Mesendoderm (in vitro differentiated cells): ENCODE measurements at places on chromosomes 1 and 21.
A peak's percentile ranks its signal among the peaks of the same experiment; 100 is the strongest.

DNA sequence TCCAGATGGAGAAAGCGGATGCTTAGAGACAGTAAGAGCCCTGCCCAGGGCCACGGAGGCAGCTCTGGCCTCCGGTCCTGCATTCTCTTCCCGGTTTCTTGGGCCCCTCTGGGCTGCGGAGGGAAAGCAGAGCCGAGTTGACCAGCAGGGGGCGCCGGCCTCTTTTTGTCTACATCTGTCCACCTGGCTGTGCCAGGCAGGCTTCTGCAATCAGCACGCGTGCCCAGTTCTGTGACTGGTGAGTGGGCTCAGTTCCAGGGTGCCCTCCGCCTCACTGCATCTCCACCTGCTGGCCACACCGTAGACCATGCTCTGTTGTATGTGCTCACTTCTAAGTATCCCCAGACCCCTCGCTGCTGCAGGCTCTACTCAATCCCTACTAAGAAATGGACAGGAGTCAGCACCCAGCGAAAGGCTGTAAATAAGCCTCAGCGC lies 6.7 kb upstream of the HUNK start:
- H3K27ac ChIP-seq: no peak overlapping the region
- H3K4me3 ChIP-seq: no peak overlapping the region
- peak; percentile 87 for DNase-seq
- no peaks in the 10 kb centered on the region for H3K4me1 ChIP-seq

DNA sequence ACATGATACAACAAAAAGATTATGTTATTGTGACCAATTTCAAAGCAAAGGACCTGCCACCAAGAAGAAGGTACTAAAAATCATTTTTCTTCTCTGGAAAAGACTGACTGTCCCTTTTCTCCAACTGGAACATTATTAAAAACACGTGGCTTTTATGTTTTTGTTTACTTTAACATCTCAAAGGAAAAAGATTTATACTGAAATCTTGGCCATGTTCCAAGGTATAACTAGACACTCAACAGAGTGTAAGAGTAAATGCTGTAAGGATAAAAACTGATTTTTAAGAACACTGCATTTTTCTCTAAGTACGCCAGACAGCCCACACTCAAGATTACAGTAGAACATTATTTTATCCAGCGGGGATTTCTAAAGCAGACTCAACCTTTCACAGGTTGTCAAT lies 62.1 kb downstream of the BRWD1 start:
- no peaks in the 10 kb centered on the region for H3K36me3 ChIP-seq
- H3K4me1 ChIP-seq: no peaks in the 10 kb centered on the region
- no peaks in the 10 kb centered on the region for H3K27me3 ChIP-seq
- no peak for DNase-seq
- no peak overlapping the region for H3K27ac ChIP-seq

GRCh38 chr1:161388639-161389038 lies 21.0 kb upstream of the CFAP126 start:
- no peaks in the 10 kb centered on the region for H3K27me3 ChIP-seq
- no peak overlapping the region for H3K27ac ChIP-seq
- no peaks in the 10 kb centered on the region for H3K4me1 ChIP-seq
- DNase-seq: peak; percentile 35

GRCh38 chr21:38389896-38390295 lies 108.4 kb downstream of the ERG start:
- H3K27ac ChIP-seq: no peak overlapping the region
- no peak overlapping the region for H3K4me3 ChIP-seq
- no peaks in the 10 kb centered on the region for H3K36me3 ChIP-seq

GRCh38 chr21:36135391-36136102 lies 668 bp downstream of the CBR3 start:
- H3K4me3 ChIP-seq: peak overlapping the region; percentile 42
- no peaks in the 10 kb centered on the region for H3K36me3 ChIP-seq
- DNase-seq: peak; percentile 81
- no peak overlapping the region for H3K27ac ChIP-seq
- peaks cover 9% of the 10 kb centered on the region for H3K27me3 ChIP-seq

DNA sequence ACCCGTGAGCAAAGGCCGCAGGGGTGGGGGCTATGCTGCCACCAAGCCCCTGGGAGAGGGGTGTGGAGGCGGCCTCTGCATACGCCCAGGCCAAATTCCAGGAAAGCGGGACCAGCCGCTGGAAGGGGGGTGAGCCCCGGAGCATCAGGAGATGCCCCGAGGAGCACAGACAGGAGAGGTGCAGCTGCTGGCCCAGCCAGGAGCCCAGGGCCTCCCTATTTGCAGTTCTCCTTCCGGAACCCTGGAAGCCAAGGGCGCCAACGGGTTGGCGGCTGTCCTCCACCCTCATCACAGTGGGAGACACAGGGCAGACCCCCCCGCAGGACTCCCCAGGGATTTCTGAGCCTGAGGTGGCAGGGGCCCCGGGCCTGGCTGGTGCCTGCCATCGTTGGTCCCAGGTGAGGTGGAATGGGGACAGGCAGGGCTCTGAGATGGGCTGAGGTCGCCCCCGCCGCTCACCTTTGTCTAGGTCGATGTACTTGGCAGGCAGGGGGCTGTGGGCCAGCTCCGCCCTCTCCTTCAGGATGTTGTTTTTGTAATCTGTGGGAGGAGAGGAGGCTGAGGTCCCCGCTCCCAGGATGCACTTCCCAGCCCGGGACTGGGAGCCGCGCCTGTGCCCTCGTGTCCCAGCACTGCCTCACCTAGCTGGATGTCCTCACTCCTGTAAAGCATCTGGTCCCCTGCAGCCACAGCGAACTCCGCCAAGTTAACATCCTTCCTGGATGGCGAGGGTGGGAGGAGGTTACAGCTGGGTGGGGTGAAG lies 4.4 kb upstream of the DVL1 start:
- H3K27ac ChIP-seq: no peak overlapping the region
- H3K27me3 ChIP-seq: peaks cover 6% of the 10 kb centered on the region

GRCh38 chr1:22972760-22973159 lies at the start of gene LACTBL1:
TSS of gene LACTBL1 (minus strand) at chr1:22972866. CDS start at chr1:22972316, 550 bp downstream.
- no peaks in the 10 kb centered on the region for H3K4me1 ChIP-seq
- H3K27ac ChIP-seq: no peak within 1 kb of the TSS
- H3K27me3 ChIP-seq: no peaks in the 10 kb centered on the region
- no peaks in the 10 kb centered on the region for H3K36me3 ChIP-seq
- DNase-seq: peak; percentile 22

DNA sequence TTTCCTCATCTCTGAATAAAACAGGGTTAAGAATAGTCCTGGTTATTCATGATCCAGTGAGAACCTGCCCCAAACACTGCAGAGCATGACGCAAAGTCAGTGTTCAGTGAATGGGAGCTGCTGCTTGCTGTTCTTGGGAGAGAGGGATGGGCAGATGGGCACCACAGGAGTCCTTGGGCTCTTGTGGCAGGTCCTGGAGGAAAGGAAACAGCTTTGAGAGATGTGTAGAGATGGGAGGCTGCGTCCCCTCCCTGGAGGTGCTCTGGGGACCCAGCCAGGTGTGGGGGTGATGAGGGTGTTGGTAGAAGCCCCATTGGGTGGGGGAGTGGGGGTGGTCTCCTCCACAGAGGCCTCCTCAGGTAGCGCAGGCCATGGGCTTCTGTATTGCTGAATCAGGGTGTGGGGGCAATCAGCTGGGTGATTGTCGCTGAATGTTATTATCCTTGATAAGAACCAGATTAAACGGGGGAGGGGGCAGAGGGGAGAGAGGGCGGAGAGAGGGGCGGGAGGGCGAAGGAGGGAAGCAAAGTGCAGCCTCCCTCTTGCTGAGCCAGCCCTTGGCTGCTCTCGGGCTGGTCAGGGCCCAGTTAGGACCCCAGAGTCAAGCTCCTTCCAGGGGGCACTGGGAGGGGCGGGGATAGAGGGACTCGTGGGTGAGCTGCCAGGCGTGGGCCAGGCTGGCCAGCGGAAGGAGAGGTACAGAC lies 22.9 kb upstream of the CASZ1 start:
- no peaks in the 10 kb centered on the region for H3K27me3 ChIP-seq
- H3K27ac ChIP-seq: no peak overlapping the region
- H3K4me3 ChIP-seq: no peak overlapping the region
- H3K36me3 ChIP-seq: no peaks in the 10 kb centered on the region

DNA sequence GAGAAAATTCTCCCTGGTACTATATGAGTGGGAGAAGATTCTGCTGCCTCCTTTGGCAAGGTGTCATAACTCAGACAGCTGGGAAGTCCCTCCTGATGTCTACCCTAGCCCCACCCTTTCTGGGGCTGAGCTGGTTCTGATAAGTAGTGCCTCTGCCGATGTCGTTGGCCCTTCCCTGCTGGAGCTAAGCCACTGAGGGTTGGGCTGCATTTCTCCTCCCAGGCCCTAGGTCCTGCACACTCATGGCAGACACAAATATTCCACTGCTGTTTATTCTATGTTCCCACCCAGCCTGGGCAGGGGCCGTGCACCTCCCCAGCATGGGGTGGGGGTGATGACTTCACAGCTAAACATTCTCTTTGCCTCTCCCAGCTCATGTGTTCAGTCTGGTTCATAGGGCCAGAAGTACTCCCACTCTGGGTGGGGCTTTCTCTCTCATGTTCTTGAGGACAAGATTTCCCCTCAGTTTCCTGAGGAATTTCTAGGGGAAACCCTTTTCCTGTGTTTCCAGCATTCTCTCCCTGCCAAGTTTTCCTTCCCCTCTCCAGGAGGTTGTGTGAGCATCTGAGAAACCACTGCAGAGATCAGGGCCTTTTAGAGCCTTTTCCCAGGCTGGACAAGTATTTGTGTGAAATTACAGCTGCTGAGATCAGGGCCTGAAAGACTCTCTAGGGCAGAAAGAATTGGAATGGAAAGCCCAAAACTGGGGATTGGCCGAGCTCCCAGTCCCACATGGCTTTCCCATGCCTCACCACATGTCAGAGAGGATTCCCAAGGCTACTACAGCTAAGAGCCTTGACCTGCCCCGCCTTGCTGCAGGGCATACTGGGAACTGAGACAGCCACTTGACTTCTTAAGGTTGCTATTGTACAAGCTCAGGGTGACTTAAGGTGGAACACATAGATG lies 66.2 kb downstream of the ATP2B4 start:
- no peak overlapping the region for H3K4me3 ChIP-seq
- no peak overlapping the region for H3K27ac ChIP-seq
- peak; percentile 72 for DNase-seq

DNA sequence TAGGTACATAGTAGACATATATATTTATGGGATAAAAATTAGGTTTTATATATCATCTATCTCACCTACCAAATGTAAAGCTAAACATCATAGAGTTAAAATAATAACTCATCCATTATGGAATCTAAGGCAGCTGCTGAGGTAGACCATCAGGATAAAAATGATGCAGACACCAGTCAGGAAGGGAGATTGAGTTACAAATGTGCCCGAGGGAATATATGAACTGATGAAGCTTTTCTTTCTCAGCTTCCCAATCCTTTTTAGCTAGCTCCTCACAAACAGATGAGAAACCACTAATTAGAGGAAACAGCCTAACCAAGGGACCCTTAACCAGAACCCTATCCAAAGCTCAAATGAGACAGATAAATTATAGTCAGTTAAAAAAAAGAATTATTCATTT lies 20.9 kb downstream of the TTLL7 start:
- H3K27ac ChIP-seq: no peak overlapping the region
- H3K36me3 ChIP-seq: no peaks in the 10 kb centered on the region
- H3K4me3 ChIP-seq: no peak overlapping the region
- DNase-seq: no peak

- H3K4me3 ChIP-seq: peak overlapping the region; percentile 12
- peak overlapping the region; percentile 84 for H3K27ac ChIP-seq
- H3K36me3 ChIP-seq: no peaks in the 10 kb centered on the region
- peak; percentile 81 for DNase-seq
Observed at GRCh38 chr1:114032271-114033215, 53.3 kb downstream of the OLFML3 start.

- no peak overlapping the region for H3K27ac ChIP-seq
- peaks cover 2% of the 10 kb centered on the region for H3K27me3 ChIP-seq
- H3K4me3 ChIP-seq: no peak overlapping the region
- H3K36me3 ChIP-seq: no peaks in the 10 kb centered on the region
- DNase-seq: no peak
- H3K4me1 ChIP-seq: peaks cover 2% of the 10 kb centered on the region
Observed at GRCh38 chr1:228038387-228039005, 31.7 kb downstream of the WNT3A start.

DNA sequence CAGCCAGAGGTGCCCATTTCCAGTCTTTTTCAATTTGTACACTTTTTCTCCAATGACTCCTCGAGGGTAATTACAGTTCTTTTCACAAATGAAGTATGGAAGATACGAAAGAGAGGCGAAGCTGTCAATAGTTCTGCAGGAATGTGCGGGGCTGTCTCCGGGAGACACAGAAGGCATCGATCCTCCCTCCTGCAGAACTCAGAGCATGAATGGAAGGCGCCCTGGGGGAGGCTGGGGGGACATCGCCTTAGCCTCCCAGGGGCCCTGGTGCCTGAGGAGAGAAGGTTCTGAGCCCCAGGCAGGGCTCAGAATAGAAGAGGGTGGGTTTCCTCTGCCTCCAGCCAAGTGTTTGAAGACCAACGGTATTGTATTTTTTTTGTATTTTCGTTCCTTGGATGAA lies 49.7 kb upstream of the GRIK3 start:
- no peaks in the 10 kb centered on the region for H3K4me1 ChIP-seq
- no peak for DNase-seq

GRCh38 chr1:10114746-10115145 lies 82.0 kb downstream of the UBE4B start:
- no peaks in the 10 kb centered on the region for H3K27me3 ChIP-seq
- H3K27ac ChIP-seq: no peak overlapping the region
- no peaks in the 10 kb centered on the region for H3K4me1 ChIP-seq

DNA sequence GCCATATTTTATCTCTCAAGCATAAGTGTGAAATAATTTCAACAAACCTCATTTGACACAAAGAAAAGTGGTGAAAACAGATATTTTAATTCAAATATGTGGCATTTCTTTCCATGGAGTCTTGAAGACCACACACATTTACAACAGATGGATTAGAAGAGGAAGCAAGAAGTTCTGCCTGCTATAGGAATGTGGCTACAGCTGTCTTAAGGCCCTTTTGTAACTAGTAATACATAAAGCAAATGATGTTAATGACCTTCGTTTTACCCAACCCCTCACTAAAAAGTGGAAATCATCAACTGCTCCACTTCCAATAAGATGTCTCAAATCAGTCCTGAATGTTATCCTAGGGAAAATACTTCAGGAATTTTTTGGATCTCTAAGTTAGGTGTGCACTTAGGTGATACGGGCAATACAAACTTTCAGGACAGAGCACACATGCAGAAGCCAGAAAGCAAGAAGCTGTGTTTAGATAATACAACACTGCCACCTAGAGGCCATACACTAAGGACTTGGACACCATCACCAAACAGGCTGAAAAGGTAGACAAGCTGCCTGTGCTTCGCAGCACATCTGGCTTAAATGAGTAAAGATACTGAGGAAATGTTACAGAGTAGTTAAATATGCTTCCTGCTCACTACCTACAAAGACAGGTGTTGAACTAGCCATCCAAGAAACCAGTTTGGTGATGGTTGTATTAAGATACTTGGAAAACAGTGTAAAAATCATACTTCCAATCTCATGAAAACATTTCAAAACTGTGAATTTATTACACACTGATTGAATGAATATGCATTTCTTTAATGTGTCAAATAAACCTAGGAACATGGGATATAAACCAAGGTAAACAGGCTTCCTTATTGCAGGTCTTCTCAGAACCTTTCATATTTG lies 24.4 kb downstream of the RRAGC start:
- H3K27ac ChIP-seq: no peak overlapping the region
- no peaks in the 10 kb centered on the region for H3K27me3 ChIP-seq
- H3K36me3 ChIP-seq: peaks cover 4% of the 10 kb centered on the region
- H3K4me3 ChIP-seq: no peak overlapping the region
- DNase-seq: peak; percentile 89

- peaks cover 2% of the 10 kb centered on the region for H3K4me1 ChIP-seq
- no peaks in the 10 kb centered on the region for H3K36me3 ChIP-seq
- no peaks in the 10 kb centered on the region for H3K27me3 ChIP-seq
- peak; percentile 21 for DNase-seq
Observed at GRCh38 chr1:226979115-226979516, 39.0 kb downstream of the COQ8A start.

- H3K27me3 ChIP-seq: no peaks in the 10 kb centered on the region
- H3K27ac ChIP-seq: peak overlapping the region; percentile 19
- H3K4me1 ChIP-seq: peaks cover 3% of the 10 kb centered on the region
- no peak overlapping the region for H3K4me3 ChIP-seq
- no peaks in the 10 kb centered on the region for H3K36me3 ChIP-seq
Observed at GRCh38 chr1:31373897-31374486, 1.1 kb upstream of the FABP3 start.
